IPS DF 6.9 (cell line): ENCODE measurements at places on chromosomes 11 and 22.

GRCh38 chr11:95588821-95589220, 200.8 kb downstream of the FAM76B start:
- no peak for DNase-seq

DNA sequence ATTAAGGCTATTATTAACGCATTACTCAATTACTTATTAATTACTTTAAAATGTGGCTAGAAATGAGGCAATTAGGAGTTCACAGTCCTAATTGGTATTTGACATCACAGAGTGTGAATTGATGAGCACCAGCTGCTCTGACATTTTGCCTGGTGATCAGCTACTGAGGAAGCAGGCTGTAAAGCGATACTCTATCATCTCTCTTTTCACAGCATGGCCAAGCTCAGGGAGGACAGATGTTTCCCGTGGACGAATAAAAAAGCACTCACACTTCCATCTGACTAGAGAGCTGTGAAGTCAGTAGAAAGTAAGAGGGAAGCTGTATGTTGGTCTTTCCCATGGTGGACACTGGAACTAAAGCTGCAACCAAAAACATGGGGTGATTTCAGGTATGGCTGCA, 29.1 kb upstream of the SYT9 start:
- no peak for DNase-seq

GRCh38 chr11:45677770-45678512, 12.5 kb upstream of the CHST1 start:
- no peak for DNase-seq

- no peak for DNase-seq
Observed at GRCh38 chr22:46085828-46086576, 64.3 kb upstream of the PPARA start.

GRCh38 chr11:92907671-92908070, 61.8 kb upstream of the MTNR1B start:
- no peak for DNase-seq

DNA sequence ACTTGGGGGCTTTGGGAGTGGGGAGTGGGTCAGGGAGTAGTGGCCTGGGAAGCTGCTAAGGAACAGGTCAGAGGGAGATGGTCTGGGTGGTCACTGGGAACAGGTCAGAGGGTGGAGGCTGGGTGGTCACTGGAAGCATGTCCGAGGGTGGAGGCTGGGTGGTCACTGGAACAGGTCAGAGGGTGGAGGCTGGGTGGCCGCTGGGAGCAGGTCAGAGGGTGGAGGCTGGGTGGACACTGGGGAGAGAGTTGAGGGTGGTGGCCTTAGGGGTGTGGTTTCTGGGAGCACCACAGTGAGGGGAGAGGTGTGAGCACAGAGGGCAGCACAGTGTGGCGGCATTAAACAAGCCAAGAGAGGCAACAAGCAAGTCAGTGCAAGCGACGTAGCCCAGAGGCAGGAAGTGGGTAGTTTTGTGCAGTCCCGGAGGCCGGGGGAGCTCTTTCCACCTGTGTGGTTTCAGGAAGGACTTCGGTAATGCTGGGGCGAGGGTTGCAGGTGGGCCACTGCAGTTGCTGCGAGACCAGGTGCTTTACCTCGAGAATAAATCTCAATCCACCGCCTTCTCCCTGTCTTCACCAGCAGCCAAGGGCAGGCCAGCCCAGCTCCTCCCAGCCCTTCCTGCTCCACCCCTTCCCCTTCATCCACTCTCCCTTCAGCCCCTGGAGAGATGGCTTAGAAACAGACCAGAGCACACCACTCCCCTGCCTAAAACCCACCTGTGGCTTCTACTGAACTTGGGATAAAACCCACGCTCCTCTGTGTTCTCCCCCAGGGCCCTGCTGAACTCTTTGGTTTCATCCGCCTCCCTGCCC, 3.2 kb upstream of the CACNA1I start:
- no peak for DNase-seq

DNA sequence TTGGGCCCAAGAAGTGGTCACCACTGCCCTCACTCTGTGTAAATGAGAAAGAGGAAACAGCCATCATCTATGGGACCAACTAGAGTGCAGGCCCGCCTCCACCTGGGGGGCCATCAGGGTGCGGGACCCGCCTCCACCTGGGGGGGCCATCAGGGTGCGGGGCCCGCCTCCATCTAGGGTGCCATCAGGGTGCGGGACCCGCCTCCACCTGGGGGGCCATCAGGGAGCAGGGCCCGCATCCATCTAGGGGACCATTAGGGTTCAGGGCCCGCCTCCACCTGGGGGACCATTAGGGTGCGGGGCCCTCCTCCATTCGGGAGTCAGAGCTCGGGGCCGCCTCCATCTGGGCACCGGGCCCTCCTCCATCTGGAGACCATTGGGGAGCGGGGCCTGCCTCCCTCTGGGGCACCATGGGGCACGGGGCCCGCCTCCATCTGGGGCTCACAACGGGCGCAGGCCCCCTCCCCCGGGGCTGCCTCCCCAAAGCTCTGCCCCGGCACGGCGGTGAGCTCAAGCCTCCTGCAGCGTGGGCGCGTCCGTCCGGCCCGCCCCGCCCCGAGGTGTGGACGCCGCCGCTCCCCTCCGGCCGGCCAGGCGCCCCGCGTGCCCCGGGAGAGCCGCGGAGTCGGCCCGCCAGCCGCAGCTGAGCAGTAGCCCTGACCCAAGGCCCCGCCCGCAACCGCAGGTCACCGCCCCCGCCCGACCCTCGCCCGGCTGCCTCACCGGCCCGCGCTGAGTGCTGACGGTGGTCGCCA, 512 bp downstream of the TOLLIP start:
- DNase-seq: no peak

GRCh38 chr11:111571829-111572501, 30.3 kb upstream of the SIK2 start:
- no peak for DNase-seq

- DNase-seq: no peak
Observed at GRCh38 chr11:119373921-119374631, 7.4 kb downstream of the USP2 start.

GRCh38 chr11:131483453-131483852, 113.0 kb downstream of the NTM start:
- DNase-seq: no peak

GRCh38 chr22:30212363-30212995, 34.1 kb downstream of the LIF start:
- no peak for DNase-seq

- no peak for DNase-seq
Observed at GRCh38 chr22:41648432-41648831, 27.3 kb downstream of the XRCC6 start.

- DNase-seq: no peak
Observed at GRCh38 chr22:29397791-29398190, 9.4 kb upstream of the AP1B1 start.

GRCh38 chr22:46490538-46490937, 46.9 kb downstream of the CELSR1 start:
- DNase-seq: no peak
